ENCODE measurements at places on chromosomes 4 and X. TPM values are rescaled to one million over a fixed set of nuclear protein-coding genes. Genes with fewer than 3 reads are reported as not detected.

- DNase-seq = no peak
Measured at GRCh38 chr4:1043162-1043561, 31.7 kb downstream of the FGFRL1 start.

DNA sequence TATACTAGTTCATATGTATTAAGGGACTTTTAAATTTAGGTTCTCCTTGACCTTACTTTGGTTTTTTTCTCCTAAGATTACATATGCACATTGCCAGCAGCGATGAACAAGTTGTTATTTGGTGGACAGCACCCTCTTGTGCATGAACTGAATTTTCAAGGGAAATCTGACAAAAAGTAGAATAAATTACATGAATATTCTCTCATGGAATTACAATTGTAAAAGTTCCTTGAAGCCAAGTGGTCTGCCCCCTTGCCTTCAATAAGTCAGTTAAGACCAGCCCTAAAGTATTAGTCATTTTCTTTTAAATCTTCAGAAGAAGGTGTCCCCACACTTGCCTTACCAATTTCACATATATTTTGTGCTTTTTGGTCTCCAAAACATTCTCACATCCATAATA, 30.7 kb upstream of the SMARCA5 start:
- peak; percentile 74 for DNase-seq

The FHDC1 gene
- total RNA-seq = 0.95 TPM

GRCh38 chr4:10198365-10198764, 81.8 kb upstream of the WDR1 start:
- no peak for DNase-seq

- peak; percentile 83 for DNase-seq
Measured at GRCh38 chrX:109537324-109537665, 651 bp downstream of the NXT2 start.

The IBSP gene
- total RNA-seq = not detected

DNA sequence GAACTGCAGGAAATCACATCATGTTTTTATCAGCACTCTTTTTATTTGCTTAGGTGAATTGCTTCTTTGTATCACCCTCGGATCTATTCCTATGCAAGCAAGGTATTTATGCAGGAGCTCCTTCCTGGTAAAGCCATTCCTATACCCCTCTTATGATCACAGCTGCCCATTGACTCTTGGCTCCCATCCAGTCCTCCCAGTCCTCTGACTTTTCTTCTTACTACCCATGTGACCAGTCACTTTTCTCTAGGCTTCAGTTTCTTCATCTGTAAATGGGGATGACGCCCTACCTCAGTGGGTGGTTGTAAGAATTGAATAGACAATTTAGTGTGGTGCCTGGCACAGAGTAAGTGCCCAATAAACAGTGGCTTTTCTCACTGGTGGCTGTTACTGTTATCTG, 144.9 kb downstream of the FHIP1A start:
- no peak for DNase-seq

GRCh38 chrX:110133735-110134370, 130.9 kb downstream of the TMEM164 start:
- no peak for DNase-seq

DNA sequence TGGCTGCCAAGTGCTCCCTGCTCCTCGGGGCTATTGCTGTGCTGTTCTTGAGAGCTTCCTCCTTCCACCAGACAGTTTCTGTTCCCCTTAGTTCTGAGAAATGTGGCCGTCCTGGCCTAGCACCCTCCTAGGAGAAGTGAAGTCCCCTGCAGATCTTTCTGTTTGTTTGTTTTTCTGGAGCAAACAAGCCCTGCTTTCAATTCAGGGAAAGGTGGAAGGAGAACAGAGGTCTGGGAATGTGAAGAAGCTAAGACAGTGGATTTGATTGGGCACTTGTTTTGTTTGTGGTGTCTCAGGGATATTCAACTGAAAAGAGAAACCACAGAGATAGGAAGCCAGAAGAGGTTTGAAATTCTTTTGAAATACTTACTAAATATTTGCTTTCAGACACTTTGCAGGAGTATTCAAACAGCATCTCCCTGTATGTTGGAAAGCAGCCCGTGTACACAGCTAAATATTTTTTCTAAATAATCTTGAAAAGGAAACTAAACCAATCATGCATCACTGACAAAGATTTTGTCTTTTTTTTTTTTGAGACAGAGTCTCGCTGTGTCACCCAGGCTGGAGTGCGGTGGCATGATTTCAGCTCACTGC, 36.5 kb upstream of the PPM1K start:
- peak; percentile 30 for DNase-seq

DNA sequence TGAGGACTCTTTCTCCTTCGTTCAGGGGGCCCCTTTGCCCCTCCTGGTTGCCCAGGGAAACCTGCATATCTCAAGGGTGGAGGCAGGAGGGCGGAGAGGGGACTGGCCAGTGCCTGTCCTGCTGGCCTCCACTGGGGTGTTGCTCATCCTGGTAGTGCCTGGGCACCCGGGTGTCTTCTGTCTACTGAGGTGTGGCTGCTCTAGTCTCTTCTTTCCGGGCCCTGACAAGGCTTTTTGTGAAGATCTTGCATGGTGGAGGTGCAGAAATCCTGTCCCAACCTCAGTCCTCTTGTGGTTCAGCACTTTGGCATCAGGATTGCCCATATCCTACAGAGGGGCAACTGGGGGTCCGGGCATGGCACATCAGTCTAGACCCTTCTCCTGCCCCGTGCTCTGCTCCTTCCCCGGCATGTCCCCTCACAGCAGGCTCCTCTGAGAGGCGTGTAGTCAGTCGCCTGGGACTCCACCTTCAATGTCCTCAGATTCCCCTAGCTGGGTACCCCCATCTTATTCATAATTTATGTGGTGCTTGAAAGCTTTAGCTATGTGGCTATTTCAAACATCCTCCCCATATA, 1.9 kb downstream of the CCDC110 start:
- no peak for DNase-seq

The STBD1 gene
- 10.9 TPM for total RNA-seq

DNA sequence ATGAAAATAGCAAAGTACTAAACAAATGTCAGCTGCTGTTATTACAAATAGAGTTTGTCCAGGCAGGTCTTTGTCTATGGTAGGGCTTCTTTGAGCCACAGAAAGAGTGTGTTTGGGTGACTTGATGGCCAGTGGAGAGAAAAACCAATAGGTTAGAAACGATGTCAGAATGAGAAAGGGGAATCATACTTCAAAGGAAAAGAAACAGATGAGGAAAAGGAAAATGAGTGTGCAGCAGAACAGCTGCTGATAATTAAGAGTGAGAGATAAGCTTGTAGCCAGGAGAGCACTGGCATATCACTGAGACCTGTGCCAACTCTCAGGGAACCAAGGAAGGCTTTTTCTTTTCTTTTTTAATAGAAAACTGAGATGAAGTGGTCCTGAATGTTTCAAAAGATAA, 257.2 kb downstream of the ARHGAP24 start:
- DNase-seq = no peak

The FOXP3 gene
- total RNA-seq = not detected

DNA sequence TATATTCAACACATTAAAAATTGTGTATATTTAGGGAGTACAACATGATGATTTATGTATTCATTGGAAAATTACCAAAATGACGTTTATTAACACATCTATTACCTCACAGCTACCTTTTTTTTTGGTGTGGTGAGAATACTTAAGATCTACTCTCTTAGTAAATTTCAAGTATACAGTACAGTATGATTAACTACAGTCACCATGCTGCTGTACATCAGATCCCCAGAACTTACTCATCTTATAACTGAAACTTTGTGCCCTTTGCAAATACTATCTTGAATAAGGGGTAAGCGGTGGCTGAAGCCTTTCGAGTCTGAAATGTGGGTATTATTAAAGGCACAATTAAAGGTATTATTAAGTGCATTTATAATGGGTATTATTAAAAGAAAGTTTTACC, 976 bp downstream of the PHKA1 start:
- peak; percentile 8 for DNase-seq

- no peak for DNase-seq
Measured at GRCh38 chrX:17294561-17294960, 80.4 kb upstream of the NHS start.

DNA sequence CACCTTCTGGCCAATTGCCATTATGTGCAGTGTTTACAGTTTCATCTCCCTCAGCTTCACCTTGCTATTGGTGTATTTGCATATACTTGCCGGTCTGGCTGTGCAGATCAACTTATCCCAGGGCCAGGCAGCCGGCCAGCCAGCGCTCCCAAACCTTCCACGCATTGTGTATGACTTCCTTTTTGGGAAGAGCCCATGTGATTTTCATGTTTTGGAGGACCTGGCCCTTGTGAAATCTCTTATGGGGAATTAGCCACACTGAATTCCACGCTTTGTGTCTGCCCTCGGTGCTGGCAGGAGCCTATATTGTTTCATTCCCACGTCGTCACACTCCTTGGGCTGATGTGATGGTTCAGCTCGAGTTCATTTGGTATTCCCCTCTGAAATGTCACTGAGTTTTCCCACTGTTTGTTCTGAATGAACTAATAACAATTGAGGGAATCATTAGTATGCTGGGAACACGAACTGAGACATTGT, 6.0 kb upstream of the PDLIM3 start:
- DNase-seq = no peak

The KANTR gene
- total RNA-seq = 9.3 TPM

- peak; percentile 52 for DNase-seq
Measured at GRCh38 chr4:37717576-37717975, 31.4 kb upstream of the RELL1 start.

The ATXN3L gene
- total RNA-seq = not detected
